ENCODE measurements at places on chromosomes 11 and 22.

DNA sequence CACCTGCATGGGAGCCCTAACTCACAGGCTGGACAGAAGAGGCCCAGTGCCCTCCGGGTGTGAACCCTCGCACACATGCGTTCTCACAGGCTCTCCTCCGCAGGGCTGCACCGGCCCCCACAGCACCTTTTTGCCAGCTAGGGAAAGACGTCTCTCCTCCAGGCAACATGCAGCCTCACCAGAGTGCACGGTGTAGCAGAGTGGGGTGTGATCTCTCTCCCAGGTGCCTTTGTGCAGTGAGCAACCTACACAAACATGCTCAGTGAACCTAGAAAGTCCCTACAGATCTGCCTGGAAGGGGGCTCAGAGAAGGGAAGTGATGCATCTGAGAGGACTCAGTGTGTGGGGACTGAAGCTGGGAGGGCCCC is 3.7 kb upstream of the CARNS1 start:
- DNase-seq, result no peak

DNA sequence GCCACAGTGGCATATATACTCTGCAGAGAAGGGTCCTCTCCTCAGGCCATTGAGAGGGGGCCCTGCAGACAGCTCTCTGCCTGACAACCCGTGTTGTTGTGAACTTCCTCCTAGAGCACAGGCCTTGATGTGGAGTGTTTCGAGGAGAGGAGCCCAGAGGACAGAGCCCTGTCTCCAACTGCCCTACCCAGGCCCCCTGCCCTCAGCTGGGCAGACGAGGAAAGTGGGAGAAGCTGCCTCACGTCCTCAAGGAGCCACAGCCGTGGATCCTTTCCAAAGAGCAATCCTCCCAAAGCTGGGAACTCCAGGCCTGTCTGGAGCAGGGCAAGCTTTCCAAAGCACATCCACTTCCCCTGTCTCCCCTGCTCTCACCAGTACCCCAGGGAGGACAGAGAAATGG is 10.7 kb downstream of the LMO1 start:
- no peak for DNase-seq

DNA sequence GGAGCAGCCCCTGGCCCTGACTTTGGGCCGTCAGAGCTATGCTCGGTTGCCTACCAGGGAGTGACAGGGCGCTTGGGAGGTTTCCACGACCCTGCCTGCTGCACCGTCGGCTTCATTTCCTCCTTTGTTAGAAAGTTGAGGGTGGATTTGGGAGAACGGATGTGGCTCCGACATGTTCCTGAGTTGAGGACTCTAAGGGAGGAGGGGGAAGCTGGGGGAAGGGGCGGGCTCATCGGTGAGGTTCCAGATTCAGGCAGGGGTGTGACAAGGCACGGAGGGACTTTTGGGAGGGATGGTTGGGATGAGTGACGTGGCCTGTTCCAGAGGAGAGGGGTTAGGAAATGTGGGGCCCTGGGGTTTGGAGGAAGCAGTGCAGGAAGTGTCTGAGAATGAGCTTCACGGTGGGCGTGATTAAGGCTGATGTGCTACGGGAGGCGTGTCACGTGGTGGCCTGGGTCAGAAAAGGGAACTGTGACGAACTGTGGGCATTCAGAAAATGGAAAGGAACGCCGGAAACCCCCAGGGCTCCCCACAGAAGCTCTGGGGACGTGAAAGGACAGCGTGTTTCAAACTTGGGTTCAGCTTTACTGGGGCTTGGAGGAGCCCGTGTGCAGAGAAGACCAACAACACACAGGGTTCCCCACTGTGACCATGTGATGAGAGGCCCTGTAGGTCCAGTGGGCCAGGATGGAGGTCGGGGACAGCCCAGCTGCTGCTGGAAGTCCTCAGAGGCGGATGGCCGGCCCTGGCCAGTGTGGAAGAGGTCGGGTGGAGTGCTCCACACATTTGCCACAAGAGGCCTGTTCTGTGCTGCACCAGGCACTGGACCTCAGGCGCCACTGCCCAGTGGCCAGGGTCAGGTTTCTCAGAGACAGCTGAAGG is 2.8 kb downstream of the PARVB start:
- DNase-seq, result peak; percentile 90

DNA sequence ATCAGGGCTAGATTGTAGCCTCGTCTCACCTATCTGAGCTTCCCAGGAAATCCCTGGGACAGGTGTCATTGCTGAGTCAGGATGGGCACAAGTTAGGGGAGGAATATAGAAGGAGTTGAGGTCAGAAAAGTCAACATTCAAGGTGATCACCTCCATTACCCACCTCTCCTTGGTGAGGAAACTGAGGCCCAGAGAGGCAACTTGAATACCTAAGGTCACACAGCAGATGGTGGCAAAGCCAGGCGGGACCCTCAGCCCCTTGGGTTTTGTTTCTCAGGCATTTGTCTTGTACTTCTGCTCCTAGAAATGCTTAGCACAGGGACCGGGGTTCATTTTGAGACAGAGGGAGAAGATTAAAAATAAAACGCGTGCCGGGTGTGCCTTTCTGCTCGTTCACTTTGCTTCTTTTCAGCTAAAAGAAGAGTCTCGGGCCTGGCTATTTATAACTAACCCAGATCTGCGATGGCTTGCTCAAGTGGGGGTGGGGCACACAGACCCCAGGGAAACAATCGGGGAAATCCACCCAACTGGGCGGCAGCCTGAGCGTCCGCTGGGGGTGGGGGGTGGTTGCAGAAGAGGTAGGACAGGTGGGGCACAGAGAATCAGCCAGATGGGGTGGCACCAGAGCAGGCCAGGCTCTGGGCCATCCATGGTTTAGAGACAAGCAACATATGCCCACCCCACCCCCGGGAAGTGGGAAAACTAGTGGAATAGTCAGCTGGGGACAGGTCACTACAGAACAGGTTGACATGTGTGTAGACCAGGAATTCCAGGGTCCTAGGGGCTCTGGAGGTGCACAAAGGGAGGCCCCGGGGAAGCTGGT is 3.9 kb upstream of the GNAZ start:
- DNase-seq, result no peak

- DNase-seq, result no peak
Measured at GRCh38 chr22:21865041-21865440, 2.4 kb downstream of the MAPK1 start.

GRCh38 chr11:16883174-16883573 is 131.0 kb downstream of the PLEKHA7 start:
- DNase-seq, result no peak

DNA sequence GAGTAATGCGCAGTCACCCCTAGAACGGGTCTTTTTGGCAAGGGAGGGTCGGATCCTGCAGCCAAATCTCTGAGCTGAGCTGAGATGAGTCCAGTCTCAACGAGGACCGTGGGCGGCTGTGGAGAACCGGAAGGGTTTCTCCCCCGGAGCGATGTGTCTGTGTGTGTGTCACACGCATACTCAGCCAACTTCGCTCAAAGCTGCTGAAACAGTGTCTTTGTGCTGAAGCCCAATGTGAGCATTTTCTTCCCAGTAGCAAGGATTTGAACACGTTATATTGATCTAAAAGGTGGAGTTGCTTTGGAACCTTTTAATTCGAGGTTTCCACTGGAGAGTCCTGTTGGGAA is 1.4 kb upstream of the CELSR1 start:
- DNase-seq, result no peak

- DNase-seq, result no peak
Measured at GRCh38 chr22:45911601-45912271, 65.2 kb downstream of the WNT7B start.

- DNase-seq, result no peak
Measured at GRCh38 chr22:17484608-17485007, 78.7 kb upstream of the SLC25A18 start.

DNA sequence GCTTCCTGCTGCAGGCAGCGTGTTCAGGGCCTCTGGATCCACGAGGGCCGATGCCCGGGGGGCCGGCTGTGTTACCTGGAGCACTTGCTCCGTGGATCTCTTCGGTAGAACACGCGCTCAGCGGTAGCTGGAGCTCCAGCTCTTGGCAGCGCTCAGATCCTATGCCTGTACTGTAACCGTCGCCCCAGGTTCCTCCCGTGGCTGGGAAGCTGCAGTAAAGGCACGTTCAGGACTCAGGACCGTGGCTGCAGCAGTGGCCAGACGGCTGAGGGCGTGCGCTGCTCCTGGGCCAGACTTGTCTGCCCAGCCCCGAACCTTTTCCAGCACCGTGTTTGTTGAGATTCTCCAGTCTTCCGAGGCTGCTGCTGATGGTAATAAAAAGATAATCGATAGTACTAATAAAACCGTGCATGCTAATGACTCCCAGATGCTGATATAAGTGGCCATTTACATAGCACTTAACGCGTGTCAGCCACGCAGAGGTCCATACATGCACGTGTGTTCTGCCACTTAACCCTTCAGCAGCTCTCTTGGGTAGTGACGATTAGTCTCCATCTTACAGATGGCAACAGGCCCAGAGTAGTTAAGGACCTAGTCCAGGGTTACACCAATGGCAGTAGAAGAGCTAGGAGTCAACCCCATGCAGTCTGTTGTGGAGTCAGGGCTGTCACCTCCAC is 1.4 kb downstream of the MOV10L1 start:
- no peak for DNase-seq

- no peak for DNase-seq
Measured at GRCh38 chr11:71164621-71165020, 87.8 kb downstream of the SHANK2 start.
